ENCODE measurements at places on chromosomes 2 and 18.

- DNase-seq = no peak
Observed at GRCh38 chr2:205372141-205372540, 310.2 kb upstream of the NRP2 start.

DNA sequence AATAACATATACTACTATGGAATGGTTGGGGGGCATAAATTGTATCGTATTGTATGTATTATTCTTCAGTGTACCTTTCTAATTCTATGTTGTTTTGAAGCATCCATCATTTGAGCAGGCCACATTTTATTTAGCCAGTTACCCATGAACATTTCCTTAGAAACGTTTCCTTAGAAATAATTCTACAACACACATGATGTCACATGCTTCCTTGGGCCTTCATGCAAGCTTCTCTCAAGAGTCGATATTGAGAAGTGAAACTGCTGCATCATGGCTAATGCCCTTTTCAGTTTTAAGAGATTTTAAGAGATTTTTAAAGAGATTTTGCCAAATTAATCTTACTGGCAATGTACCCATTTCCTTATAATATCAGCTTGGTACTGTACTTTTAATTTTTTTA is 63.9 kb downstream of the ALPK2 start:
- no peak for DNase-seq

GRCh38 chr2:8307606-8308180 is 374.2 kb upstream of the ID2 start:
- DNase-seq = no peak

- DNase-seq = no peak
Observed at GRCh38 chr2:67216881-67217280, 180.3 kb upstream of the ETAA1 start.

DNA sequence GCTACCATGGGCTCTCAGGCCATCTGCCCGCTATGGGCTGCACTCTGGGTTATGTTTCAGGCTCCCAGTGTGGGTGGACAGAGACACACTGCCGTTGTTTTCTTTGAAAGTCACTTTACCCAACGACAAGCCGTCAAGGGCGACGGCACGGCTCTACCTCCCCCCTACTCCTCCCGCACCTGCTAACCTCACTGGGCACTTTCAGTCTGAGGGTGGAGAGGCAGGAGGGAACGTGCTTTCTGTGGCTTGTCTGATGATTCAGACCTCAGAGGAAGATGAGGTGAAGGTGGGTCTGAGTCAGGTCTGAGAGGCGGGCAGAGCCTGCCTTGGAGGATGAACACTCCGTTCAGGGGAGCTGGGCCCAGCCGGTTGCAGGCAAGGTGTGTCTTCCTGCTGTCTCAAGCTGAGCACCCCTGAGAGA is 147.6 kb upstream of the HDAC4 start:
- no peak for DNase-seq
